ENCODE measurements at places on chromosomes 7 and 10.
A peak's percentile ranks its signal among the peaks of the same experiment; 100 is the strongest.

DNA sequence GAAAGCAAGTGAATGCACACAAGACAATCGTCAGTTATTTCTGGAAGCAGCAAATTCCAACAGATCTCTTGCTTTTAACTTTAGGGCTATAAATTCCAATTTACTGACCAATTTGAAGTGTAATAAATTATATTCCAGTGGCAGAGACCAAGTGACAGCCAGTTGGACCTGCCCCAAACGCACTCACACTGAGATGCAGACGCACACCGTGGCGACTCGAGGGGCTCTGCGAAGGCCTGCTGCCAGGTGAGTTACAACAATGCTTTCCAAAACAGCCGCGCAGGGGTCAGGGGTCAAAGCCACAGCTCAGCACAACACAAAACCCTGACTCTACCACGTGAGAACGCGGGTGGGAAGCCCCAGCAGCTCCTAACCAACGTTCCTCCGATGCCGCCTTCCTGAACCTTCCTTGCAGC is 97.4 kb downstream of the ZRANB1 start:
- no peak for DNase-seq
- no peak overlapping the region for H3K4me3 ChIP-seq

- H3K27ac ChIP-seq = no peak overlapping the region
- H3K27me3 ChIP-seq = no peaks in the 10 kb centered on the region
- no peaks in the 10 kb centered on the region for H3K4me1 ChIP-seq
- H3K36me3 ChIP-seq = no peaks in the 10 kb centered on the region
- no peak overlapping the region for H3K4me3 ChIP-seq
Measured at GRCh38 chr10:111493024-111493625, 416.3 kb downstream of the ADRA2A start.

- DNase-seq = no peak
- H3K36me3 ChIP-seq = no peaks in the 10 kb centered on the region
- H3K4me3 ChIP-seq = no peak overlapping the region
- no peak overlapping the region for H3K27ac ChIP-seq
Measured at GRCh38 chr7:140042386-140042670, 20.4 kb downstream of the PARP12 start.

GRCh38 chr7:53672681-53673080 is 637.2 kb downstream of the POM121L12 start:
- no peak overlapping the region for H3K4me3 ChIP-seq
- no peak for DNase-seq
- H3K27ac ChIP-seq = no peak overlapping the region
- no peaks in the 10 kb centered on the region for H3K36me3 ChIP-seq

- DNase-seq = no peak
- H3K36me3 ChIP-seq = no peaks in the 10 kb centered on the region
- no peak overlapping the region for H3K4me3 ChIP-seq
- H3K27ac ChIP-seq = no peak overlapping the region
- H3K4me1 ChIP-seq = no peaks in the 10 kb centered on the region
Measured at GRCh38 chr10:74889662-74889998, 63.2 kb downstream of the KAT6B start.

DNA sequence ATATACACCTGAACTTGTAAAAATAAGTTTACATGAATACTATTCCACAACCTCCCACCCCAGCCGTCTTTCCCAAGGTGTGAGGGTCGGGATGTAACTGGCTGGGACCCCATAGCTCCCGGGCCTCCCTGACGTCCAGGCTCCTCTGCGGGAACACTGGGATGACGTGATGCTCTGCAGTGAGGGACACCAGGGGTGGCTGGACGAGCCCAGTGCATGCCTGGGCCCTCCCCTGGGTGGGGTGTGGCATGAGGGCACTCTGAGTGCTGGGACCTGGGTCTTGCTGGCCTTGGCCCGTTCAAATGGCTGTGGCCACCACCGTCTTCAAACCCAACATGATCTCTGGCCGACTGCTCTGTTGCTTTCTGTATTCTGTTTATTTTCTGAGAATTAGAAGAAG is 182.4 kb downstream of the DNAJB6 start:
- no peak for DNase-seq
- H3K4me1 ChIP-seq = no peaks in the 10 kb centered on the region
- no peaks in the 10 kb centered on the region for H3K27me3 ChIP-seq
- H3K36me3 ChIP-seq = no peaks in the 10 kb centered on the region
- H3K27ac ChIP-seq = no peak overlapping the region
- no peak overlapping the region for H3K4me3 ChIP-seq

GRCh38 chr10:33277135-33277536 is 57.3 kb downstream of the NRP1 start:
- H3K27ac ChIP-seq = no peak overlapping the region
- no peak for DNase-seq
- no peaks in the 10 kb centered on the region for H3K36me3 ChIP-seq
- no peak overlapping the region for H3K4me3 ChIP-seq
- no peaks in the 10 kb centered on the region for H3K27me3 ChIP-seq

GRCh38 chr7:84060000-84060399 is 134.6 kb downstream of the SEMA3A start:
- H3K27ac ChIP-seq = no peak overlapping the region
- H3K27me3 ChIP-seq = no peaks in the 10 kb centered on the region
- no peaks in the 10 kb centered on the region for H3K4me1 ChIP-seq
- H3K4me3 ChIP-seq = no peak overlapping the region

DNA sequence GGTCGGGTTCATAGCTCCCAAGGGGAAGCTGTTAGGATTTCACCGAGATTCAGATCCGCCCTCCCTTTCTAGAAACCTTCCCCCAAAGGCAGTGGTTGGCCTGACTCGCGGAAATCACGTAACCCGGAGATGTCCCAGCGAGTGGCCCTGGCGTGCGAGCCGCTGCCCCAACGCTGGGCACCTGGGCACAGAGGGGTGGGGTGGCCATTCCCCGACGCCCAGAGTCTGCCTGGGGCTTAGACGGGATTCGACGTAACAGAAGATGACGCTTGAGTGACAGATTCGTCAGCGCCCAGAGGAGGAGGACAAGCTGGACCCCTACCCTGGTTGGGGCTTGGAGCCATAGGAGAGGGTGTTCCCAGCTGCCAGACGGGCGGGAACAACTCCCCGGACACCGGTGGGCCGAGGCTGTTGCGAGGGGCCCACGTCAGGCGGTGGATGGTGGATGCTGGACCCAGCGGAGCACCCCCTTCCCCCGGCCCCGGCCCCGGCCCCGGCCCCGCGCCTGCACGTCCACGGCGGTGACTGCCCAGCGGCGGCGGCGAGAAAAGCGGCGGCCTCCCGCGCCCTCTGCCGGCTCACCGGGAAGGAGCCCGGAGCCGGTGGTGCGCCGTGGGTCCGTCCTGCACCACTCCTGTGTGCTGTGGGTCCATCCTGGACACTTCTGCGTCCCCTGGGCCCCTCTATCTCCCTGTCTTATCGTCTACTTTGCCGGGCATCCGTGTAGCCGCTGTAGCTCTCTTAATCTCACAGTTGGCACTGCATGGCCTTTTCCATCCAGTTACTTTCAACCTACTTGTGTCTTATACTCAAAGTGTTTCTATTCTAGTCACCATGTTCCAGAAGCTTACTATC is 35.4 kb upstream of the KNDC1 start:
- DNase-seq = no peak
- H3K27ac ChIP-seq = no peak overlapping the region
- no peaks in the 10 kb centered on the region for H3K4me1 ChIP-seq
- H3K36me3 ChIP-seq = no peaks in the 10 kb centered on the region

GRCh38 chr10:77117501-77117900 is 520.1 kb downstream of the KCNMA1 start:
- no peak overlapping the region for H3K27ac ChIP-seq
- no peak for DNase-seq
- H3K36me3 ChIP-seq = no peaks in the 10 kb centered on the region
- no peaks in the 10 kb centered on the region for H3K4me1 ChIP-seq

DNA sequence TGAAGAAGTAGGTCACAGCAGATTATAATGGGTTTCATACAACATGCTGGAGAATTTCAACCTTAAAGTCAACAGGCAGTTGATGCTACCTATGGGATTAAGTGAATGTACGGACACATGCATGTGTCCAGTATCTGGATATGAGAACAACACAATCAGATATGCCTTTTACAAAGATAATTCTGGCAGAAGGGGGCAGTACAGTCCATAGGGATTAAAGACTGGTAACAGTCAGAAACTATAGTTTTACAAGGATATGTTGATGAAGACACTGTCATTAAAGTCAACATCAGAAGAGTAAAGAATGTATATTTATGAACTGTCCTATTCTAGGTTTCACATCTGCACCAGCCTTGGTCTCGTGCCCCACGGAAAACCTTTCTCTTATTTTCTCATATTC is 41.5 kb downstream of the ANKMY2 start:
- no peak for DNase-seq
- H3K27me3 ChIP-seq = no peaks in the 10 kb centered on the region
- no peaks in the 10 kb centered on the region for H3K4me1 ChIP-seq
- no peak overlapping the region for H3K4me3 ChIP-seq
- no peak overlapping the region for H3K27ac ChIP-seq

DNA sequence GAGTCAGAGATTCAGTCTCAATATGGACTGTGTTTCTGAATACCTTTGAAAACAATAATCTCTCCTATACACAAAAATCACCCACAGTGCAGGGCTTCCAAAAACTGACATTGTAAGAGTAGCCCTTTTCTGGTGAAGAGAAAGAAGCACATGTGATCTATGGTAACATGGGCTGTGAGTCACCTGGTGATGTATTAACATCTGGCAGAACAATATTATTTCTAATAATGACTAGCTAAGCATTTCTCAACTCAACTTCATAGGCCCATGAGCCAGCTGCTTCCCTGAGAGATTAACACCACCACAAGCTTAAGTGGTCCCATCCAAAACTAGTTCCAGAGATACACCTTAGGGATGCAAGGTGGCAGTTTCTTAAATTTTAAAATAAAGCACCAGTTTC is 331.0 kb upstream of the NRP1 start:
- no peak overlapping the region for H3K27ac ChIP-seq
- H3K4me1 ChIP-seq = no peaks in the 10 kb centered on the region
- no peaks in the 10 kb centered on the region for H3K36me3 ChIP-seq
- DNase-seq = no peak

DNA sequence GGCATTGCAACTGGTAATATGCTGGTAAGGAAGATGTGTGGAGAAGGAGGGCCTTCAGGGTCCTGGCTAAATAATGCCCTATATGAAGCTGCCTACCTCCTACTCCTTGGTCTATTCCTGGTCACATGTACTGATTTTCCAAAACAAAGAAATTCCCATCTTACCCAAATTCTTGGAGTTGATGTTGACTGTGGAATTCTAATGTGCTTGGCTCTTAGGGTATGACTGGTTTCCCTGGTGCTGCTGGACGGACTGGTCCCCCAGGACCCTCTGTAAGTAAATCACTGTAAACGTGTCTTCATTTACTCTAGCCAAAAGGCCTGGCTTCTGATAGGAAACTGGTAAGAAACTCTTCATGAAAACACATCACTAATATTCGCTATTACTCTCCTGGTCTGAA is 27.0 kb downstream of the COL1A2 start:
- no peaks in the 10 kb centered on the region for H3K36me3 ChIP-seq
- H3K4me1 ChIP-seq = no peaks in the 10 kb centered on the region
- H3K27me3 ChIP-seq = no peaks in the 10 kb centered on the region
- DNase-seq = no peak
- H3K27ac ChIP-seq = no peak overlapping the region

DNA sequence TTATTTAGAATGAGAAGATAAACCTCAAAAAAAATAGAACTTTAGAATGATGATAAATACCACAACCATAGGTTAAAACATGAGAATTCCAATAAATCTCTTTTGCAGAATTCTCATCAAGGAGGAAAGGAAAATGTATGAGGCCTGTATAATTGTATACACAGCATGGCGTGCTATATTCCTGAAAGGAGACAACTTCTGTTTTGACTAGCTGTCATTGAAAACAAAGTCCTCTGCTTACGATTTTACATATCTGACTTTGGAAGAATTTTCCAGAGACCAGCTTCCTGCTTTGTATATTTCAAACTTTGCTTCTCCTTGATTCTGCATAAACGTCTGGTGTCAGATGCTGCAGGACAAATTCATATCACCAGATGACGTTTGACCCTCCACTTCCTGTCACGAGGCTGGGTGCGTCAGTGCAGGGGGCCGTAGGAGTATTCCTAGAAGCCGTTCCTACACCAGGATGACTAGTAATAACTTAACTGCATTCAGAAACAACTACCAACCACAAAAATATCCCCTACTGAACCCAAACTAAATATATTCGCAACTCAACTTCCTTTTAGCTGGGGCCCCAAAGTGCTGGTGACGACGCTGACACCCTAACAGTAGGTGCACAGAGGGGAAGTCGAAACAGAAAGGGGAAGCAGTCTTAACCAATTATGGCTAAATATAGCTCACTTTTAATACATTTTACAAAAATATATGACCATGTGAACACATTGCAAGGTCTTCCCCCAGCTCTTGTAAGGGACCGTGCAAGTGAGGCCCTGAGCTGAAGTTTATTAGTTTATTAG is 178.6 kb upstream of the INHBA start:
- H3K36me3 ChIP-seq = no peaks in the 10 kb centered on the region
- H3K27ac ChIP-seq = no peak overlapping the region
- peak; percentile 53 for DNase-seq

DNA sequence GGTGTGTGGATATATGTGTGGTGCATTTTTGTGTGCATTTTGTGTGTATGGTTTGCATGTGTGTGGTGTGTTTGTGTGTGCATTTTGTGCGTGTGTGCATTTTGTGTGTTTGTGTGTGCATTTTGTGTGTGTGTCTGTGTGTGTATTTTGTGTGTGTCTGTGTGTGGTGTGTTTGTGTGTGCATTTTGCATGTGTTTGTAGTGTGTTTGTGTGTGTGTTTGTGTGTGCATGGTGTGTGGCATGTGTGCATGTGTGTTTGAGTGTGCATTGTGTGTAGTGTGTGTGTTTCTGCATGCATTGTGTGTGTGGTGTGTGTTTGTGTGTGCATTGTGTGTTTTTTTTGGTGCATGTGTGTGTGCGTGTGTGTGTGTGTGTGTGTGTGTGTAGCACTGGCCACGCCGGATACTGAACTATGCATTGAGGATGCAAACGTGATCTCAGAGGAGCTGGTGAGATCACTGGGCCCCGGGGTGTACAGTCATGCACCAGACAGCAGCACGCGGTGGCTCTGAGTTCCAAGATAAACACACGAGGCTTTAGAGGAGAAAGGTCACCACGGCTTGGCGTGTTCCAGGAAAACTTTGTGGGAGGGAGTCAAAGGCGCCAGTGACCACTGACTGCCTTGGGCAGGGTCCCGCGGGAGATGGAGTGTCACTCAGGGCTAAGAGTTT is 106.6 kb upstream of the SHH start:
- no peaks in the 10 kb centered on the region for H3K27me3 ChIP-seq
- H3K4me3 ChIP-seq = no peak overlapping the region
- no peaks in the 10 kb centered on the region for H3K4me1 ChIP-seq

GRCh38 chr7:140263277-140263676 is 86.5 kb upstream of the KDM7A start:
- H3K4me1 ChIP-seq = peaks cover 8% of the 10 kb centered on the region
- no peaks in the 10 kb centered on the region for H3K27me3 ChIP-seq
- no peak overlapping the region for H3K27ac ChIP-seq
- DNase-seq = no peak

- no peaks in the 10 kb centered on the region for H3K4me1 ChIP-seq
- H3K4me3 ChIP-seq = no peak overlapping the region
- H3K27me3 ChIP-seq = no peaks in the 10 kb centered on the region
- no peak overlapping the region for H3K27ac ChIP-seq
- H3K36me3 ChIP-seq = no peaks in the 10 kb centered on the region
- DNase-seq = no peak
Measured at GRCh38 chr10:128985036-128985435, 482.0 kb upstream of the MGMT start.

Data from colonic mucosa (tissue), 4 donors.